Karpas-422 (cell line): ENCODE measurements at places on chromosomes 6 and 20. TPM values are rescaled to one million over a fixed set of nuclear protein-coding genes. Genes with fewer than 3 reads are reported as not detected.
A peak's percentile ranks its signal among the peaks of the same experiment; 100 is the strongest.

Gene HTR1E
- not detected in 2 replicates for total RNA-seq

- DNase-seq, result no peak
Observed at GRCh38 chr6:65248101-65248610, 458.9 kb downstream of the EYS start.

DNA sequence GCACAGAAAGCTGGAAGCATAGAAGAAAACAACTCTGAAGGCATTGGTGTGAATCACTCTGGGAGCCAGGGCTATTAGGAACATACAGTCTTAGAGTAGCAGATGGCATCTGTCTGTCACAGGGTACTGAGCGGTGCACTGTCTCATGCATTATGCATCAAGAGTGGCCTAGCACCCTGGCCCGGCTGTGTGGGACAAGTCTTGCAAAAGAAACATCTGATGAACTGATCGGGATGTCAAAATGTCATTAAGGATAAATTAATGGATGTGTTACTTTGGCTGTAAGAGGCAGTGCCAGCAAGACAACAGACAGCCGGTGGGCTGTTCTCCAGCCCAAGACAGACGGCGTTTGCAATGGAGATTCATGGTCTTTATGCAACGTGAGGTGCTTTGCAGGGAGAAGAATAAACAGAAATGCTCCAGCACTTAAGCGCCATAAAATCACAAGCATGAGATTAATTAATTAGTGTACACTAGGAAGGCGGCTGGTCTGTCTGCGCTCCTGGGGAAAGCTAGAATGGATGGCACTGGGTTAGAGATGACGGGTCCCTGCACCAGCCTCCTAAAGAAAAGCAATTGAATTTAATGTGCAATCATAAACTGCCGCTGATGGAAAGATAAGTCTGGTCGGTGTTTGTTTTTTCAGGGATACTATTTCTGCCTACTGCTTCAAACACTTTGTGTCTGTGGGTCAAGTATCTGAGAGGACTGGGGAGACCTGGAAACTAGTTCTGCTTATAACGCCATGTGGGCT is 600.6 kb upstream of the CHD6 start:
- no peak for DNase-seq

DNA sequence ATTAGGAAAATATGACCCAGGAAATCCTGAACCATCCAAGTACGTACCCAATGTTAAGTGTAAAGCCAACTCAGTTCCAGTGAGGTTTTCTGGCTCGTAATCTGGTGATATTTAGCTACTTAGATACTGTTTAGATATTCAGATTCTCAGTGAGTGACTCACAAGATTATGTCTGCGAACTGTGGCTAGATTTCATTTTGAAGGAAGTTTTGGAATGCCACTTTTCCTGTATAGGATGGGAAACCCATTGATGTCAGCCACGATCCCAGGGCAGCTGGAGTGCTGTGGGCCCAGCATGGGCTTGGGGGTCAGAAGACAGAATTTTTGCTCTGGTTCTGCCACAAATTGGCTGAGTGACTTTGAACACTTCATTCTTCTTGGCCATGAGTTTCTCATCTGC is 76.3 kb downstream of the TMEM170B start:
- no peak for DNase-seq

DNA sequence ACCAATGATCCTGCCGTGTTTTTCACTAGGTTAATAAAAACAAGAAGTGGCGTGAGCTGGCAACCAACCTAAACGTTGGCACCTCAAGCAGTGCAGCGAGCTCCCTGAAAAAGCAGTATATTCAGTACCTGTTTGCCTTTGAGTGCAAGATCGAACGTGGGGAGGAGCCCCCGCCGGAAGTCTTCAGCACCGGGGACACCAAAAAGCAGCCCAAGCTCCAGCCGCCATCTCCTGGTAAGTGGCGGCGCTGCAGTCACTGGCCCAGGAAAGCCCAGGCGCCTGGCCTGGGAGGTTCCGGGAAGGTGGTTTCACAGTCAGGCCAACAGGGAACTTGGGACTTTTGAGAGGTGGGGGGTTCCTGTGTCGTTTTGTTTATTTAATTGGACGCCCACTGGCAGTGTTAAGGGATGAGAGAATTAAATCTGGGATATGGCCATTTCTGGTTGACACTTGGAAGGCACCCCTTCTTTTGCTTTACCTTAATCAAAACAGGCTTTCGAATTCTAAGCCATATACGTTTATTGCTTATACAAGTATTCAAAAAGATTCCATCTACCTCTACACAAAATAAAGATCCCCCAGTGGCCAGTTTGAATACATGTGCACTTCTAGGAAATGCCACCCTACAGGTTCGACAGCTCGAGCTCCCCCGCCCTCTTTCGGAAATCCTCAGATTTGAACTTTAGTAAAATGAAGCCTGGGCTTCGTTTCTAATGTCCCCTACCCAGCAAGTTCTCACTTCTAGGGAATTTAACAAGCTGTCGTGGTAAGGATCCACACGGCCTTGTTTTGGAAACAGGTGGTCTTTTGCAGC is 138.9 kb downstream of the TMEM242 start:
- peak; percentile 86 for DNase-seq

- DNase-seq, result no peak
Observed at GRCh38 chr6:795046-795685, 102.2 kb upstream of the EXOC2 start.

GRCh38 chr6:14120546-14120945 is 3.0 kb downstream of the CD83 start:
- DNase-seq, result no peak

DNA sequence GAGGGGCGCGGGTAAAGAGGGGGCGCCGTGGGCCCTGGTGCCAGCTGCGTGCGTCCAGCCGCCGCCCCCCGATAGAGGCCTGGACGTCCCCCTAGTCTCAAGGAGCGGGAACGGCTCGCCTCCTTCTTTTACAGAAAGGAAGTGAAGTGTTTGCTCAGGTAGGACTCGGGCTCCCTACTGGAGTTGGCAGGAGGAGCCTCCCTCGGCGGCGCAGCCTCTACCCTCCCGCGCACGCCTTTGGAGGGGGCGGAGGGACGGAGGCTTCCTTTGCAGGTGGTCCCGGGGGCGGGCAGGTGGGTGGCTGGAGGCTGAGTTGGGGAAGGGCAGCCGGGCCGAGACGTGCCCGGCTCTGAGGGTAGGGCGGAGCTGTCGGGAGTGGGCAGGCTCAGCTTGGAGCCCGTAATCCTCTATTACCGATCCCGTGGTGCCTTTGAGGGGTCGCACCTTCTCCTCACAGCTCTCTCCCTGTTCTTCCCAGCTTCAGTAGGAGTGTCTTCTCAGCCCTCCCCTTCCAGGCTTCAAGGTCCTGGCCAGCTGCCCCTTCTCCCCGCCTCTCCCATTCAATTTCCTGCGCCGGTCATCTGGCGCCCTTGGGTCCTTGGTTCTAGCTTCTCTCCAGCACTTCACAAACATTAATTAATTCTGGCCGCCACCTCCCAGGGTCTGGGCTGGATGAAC is 728 bp downstream of the ITPR3 start:
- DNase-seq, result peak; percentile 65

DNA sequence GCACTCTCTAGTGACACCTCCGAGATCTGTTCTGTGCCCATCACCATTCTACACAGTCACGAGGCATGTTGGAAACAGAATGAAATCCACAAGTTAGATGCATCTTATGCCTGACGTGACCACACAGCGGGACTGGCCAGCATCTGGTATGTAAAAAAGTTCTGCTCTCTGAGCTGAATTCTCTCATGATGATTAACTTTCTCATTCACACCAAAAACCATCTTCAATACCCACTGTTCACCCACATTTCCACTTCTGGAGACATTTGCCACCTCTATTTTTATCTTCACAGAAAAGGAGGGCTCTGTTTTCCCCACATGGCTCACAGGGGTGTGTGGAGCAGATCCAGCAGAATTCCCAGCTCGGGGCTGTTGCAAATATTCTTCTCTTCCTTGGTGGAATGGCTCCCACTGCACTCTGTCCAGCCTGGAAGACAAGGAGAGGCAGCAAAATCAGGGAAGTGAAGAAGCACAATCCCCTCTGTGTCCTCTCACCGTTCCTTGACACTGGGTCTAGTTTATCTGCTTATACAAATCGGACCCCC is 303.4 kb downstream of the TAF4 start:
- DNase-seq, result no peak

- no peak for DNase-seq
Observed at GRCh38 chr6:18829272-18829870, 442.2 kb downstream of the RNF144B start.

DNA sequence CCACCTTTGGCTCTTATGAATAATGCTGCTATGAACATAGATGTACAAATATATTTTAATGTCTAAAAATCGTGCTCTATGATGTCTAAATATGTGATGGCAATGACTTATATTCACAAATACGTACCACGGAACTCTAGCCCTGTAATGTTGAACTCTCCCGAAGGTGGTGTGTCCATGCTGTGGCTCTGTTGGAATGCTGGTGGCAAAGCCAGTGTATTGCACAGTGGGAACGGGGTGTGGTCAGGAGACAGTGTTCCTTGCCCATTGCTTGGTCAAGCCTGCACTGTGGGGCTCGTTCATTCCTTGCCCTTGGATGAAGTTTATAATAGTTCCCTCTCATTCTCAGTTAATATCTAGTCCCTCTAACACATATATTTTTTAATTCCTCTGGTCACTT is 109.6 kb downstream of the MTHFD1L start:
- no peak for DNase-seq

- no peak for DNase-seq
Observed at GRCh38 chr6:113594726-113595125, 262.4 kb upstream of the MARCKS start.

DNA sequence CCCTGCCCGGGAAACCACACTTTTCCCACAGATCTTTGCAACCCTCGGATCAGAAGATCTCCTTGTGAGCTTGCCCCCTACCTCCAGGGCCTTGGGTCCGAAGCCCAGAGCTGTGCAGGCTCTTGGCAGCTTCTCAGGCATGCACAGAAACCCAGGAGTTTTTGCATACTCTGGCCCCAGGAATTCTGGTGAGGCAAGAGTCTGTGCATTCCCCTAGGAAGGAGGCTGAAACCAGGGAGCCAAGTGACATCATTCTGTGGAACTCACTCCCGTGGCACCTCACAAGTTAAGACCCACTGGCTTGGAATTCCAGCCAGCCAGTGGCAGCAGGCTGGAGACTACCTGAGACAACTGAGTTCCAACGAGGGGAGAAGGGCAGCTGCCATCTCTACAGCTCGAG is 100.1 kb downstream of the TNFRSF21 start:
- no peak for DNase-seq

DNA sequence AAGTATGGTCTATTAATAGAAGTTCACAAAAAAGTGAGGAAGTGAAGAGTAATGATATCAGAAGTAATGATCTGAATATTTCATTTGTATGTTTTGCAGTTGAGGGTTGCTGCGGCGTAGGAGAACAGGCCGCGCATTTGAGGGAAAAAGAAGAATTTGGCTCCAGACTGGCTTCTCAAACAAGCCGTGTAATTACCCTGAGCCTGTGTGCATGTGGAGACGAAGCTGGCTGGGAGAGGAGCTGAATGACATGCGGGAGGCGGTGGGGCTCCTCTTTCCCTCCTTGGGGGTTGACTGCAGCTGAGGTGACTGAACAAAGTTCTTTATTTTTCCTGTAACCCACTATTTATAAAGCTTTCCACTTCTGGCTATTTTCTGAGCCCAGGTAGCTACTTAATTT is 115.5 kb upstream of the AFDN start:
- DNase-seq, result no peak

GRCh38 chr6:169051371-169051770 is 202.3 kb downstream of the THBS2 start:
- no peak for DNase-seq

DNA sequence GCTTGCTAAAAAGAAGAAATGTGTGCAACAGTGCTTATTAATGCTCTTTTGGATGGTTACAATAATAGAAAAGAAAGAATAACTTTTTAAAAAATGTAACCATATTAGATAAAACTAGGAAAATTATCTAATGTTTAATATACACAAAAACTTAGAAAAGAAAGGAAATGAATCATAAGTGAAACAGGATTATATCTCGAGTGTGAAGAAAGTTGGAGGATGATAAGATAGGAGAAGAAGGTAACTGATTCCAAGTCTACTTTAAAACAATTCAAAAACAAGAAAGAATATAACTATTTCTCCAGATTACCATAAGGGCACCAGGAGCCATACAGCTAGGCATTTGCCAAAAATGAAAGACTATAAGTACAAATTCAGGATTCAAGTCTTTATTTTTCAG is 73.0 kb downstream of the PHIP start:
- no peak for DNase-seq

GRCh38 chr20:57262301-57262700 is 4.1 kb downstream of the BMP7 start:
- DNase-seq, result no peak

- DNase-seq, result no peak
Observed at GRCh38 chr6:26025047-26025893, 62.0 kb upstream of the HFE start.

Gene MACROD2
- total RNA-seq, result 0.04 and 0.15 TPM in 2 replicates

Gene INSM1
- not detected in 2 replicates for total RNA-seq

Gene FIG4
- 9.6 and 14.8 TPM in 2 replicates for total RNA-seq

GRCh38 chr20:49400904-49401303 is 81.6 kb downstream of the KCNB1 start:
- DNase-seq, result no peak

DNA sequence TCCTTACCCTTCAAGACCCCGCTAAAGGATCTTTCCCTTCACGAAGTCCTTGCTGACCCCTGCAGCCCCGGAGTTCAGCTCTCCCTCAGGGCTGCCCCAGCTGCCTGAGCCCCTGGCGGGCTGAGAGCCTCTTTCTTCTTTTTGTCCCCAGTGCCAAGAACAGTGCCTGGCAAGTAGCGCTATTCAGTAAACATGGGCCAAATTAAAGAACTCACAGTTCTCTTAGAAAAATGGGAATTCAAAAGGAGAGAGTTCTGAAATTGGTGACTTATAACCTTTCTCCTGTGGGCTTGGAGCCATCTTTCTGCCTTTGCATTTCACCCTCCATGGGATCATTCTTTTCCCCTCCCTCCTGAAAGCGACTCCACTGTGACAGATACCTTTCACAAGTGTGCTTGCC is 227.2 kb downstream of the TMEM242 start:
- DNase-seq, result no peak

Gene STK35
- total RNA-seq, result 8.7 and 9.2 TPM in 2 replicates

GRCh38 chr6:28897369-28897745 is 26.4 kb downstream of the TRIM27 start:
- no peak for DNase-seq

DNA sequence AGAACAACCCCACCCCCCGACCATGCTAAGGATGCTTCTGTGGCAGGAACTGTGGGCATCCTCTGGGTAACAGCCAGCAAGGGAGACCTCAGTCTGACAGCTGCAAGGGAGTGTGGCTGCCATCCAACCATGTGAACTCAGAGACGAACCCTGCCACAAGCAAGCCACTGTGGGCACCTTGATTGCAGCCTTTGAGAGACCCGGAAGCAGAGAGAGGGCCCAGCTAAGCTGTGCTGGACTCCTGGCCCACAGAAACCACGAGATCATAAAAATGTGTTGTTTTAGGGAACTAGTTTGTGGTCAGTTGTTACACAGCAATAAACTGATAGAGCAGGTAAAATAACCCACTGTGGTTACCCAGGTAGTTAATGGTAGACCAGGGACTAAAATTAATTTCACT is 414.6 kb downstream of the CDH26 start:
- no peak for DNase-seq
